ENCODE measurements at places on chromosomes 3 and 15.

GRCh38 chr3:107816107-107816506 lies 274.7 kb downstream of the CD47 start:
- no peak for DNase-seq

GRCh38 chr3:8282541-8283165 lies 219.0 kb upstream of the LMCD1 start:
- DNase-seq = no peak

DNA sequence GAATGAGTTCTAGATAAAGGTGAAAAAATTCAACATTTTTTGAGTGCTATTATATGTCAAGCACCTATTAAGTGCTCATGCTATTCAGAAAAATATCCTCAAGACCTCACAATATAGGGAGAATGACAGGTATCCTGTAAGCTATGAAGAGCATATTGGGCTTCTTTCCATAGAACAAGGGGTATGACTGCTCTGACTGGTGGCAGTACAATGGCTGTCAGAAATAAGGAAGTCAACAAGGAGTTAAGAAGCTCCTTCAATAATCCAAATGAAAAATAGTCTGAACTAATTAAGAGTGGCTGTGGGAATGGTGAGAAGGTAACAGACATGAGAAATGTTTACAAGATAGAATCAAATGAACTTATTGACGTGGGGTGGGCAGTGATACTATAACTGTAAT lies 24.7 kb downstream of the NPTN start:
- no peak for DNase-seq

DNA sequence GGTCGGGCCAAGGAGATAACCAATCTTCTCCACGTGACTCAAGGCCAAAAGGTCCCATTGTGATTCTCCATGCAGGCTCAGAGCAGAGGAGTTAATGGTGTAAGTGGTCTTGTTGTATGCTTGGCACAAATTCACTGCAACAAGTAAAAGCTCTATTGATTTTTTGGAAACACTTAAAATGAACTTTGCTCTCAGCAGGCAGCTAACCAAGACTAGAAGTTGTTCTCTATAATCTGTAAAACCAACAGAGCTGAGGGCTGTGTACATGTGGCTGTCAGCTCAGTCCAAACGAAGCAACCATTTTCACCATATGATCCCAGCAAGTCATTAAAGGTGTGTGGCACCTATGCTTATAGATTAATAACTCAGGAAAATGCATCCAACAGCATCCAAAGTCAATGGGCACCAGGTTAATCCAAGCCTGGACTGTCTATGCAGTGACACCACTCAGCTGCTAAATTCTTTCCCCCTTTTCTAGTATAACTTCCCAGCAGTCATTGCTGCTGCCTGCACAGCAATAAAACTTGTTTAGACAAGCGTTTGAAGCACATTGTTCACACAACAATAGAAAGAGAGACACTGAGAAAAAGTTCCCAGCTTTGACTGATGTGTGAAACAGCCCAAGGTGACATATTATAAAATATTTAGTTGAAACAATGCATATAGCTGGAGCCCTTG lies 603.8 kb upstream of the ADAMTS9 start:
- DNase-seq = no peak

DNA sequence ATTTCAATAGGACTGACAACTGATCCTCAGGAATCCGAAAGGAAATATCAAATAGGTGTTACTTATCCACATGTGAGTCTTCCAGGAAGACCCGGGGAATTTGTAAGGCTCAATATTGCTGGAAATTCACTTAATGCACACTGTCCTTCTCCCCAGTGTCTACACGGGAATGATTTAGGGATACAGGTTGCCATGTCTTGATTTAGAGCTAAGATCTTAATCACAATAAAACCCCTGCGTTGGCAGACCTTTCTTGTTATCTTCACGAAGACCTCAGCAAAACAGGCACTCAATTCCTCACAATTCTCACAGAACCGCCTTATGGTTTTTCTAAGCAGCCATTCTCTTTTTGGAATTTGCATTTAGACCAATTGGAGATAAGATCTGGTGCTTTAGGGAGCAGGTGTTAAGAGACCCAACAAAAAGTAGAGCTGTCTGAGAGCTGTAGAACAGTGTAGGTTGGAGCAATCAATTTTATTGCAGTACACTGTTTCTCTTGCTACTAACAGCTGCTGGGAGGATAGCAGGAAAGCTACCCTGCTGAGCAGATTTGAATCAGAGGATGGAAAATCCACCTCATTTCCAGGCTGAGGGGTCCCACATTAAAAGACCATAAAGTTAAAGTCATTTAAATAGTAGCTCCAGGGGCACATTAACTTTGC lies 925.7 kb downstream of the EPHA3 start:
- no peak for DNase-seq

DNA sequence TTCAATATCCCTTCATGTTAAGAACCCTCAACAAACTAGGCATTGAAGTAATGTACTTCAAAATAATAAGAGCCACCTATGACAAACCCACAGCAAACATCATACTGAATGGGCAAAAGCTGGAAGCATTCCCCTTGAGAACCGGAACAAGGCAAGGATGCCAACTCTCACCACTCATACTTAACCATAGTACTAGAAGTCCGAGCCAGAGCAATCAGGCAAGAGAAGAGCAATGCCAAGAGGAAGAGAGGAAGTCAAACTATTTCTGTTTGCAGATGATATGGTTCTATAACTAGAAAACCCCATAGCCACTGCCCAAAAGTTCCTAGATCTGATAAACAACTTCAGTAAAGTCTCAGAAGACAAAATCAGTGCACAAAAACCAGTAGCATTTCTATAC lies 161.9 kb downstream of the UBE2E2 start:
- no peak for DNase-seq

DNA sequence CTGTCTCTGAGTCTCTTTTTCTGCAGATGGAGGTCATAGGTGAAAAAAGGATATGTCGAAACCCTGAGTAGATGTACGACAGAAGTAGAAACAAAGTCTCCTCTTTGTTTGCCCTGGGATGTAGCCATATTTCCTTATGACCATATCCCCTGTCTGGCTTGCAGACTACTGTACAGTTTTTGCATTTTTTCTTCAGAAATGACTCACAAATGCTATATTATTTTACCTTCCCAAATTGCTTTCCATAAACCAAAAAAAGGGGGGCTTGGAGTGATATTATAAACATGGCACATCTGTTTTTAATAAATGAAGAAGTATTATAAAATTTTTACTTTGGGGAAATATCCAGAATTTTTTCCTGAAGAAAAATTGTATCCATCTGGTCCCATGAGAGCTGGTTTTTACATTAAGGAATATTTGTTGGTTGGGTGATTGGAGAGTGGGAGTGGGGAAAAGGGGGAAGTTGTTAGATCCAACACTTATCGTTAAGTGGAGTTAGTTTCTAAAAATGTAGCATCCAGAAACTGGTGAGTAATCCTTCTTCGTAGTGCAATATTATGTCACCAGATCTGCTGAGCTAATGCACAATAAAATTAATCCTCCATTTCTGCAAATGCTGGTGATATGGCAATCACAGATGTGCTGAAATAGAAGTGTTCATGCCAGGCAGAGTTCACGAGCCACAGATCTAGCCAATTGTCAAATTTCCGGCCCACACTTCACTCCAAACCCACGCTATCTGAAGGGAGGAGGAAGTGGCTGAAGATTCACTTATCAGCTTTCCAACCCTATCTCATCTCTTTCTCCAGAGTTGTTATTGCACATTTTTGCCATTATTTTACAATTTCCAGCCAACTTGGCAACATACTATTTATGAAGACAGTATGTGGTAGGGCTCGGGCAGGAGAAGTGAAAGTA lies 313.6 kb upstream of the ATP11B start:
- DNase-seq = no peak

GRCh38 chr3:118533676-118534075 lies 501.0 kb downstream of the IGSF11 start:
- DNase-seq = no peak

- DNase-seq = no peak
These were observed 333.7 kb downstream of the ROBO2 start for GRCh38 chr3:77373619-77374018.

- DNase-seq = no peak
These were observed 111.3 kb downstream of the ARRDC4 start for GRCh38 chr15:98071786-98072185.

GRCh38 chr3:145981056-145981455 lies 179.9 kb downstream of the PLOD2 start:
- no peak for DNase-seq

- no peak for DNase-seq
These were observed 27.4 kb upstream of the CACNA2D3 start for GRCh38 chr3:54094926-54095325.

DNA sequence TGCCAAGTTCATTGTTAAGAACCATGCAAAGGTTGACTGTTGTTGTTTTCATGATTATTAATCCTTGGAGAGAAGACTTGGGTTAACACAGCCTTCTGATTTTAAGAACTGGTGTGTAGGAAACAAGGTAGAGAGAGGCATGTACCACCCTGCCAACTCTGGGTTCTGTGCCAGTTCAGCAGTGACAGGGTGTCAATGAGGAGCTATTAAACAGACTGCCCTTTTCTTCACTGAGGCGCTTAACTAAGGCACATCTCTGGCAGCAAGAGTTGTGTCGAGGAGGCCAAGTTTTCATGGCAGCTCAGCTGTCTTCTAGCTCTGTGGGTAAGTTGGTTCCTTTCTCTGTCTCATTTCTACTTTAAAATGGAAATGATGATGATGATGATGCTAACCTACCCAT lies 117.6 kb downstream of the FEZF2 start:
- no peak for DNase-seq

DNA sequence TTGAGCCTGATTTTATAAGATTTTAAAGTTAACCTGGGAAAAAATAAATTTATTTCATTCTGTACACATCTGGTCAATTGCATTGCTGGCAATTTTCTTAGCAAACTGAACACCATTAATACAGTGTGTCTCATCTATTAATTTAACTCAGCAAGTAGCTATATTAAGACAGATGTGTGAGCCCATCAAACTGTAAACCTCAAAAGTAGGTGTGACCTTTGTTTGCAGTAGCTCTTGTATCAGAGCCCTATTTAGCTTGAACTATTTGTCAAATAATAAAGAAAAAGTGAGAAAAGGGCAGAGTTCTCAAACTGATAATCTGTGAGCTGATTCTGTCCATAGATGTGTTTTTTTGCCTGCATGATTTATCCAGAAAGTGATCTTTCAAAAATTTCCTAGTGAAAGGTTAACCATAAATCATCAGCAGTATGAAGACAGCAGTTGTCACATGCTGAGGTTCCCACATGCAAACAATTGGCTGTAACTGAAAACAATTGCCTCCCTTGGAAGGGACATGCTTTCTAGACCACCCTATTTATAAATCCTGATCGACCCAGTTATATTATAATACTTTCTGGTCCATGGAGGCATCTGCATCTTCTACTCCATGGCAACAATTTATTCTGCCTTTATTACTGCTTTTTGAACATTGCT lies 646.5 kb downstream of the NSUN3 start:
- DNase-seq = no peak

DNA sequence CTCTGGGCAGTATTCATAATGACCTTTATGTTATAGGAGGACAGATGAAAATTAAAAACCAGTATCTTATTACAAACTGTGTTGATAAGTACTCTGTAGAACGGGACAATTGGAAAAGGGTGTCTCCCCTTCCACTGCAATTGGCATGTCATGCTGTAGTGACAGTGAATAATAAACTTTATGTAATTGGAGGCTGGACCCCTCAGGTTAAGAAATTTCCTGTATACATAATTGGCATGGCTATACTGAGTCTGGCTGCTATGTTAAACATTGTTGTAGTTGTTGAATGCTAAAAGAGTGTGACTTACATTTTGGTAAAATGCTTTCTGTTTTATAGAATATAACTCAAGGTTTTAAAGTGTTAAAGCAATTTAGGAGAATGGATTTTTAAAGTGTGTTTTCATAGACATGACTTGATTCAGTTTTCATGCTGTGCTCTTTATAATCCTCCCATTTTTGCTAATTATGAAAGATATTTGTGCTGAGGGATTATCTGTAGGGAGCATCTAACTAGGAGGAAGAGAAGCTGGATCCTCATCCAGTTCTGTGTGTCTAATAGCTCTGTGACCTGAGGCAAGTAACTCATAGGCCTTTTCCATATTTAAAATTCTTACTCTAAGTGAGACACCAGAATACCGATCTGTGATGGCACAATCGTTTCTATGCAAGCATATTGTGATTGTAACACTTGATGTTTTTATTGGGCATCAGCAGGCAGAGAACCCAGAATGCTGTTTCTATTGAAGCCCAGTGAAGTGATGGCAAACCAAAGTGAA lies 13.0 kb downstream of the KBTBD12 start:
- DNase-seq = no peak

DNA sequence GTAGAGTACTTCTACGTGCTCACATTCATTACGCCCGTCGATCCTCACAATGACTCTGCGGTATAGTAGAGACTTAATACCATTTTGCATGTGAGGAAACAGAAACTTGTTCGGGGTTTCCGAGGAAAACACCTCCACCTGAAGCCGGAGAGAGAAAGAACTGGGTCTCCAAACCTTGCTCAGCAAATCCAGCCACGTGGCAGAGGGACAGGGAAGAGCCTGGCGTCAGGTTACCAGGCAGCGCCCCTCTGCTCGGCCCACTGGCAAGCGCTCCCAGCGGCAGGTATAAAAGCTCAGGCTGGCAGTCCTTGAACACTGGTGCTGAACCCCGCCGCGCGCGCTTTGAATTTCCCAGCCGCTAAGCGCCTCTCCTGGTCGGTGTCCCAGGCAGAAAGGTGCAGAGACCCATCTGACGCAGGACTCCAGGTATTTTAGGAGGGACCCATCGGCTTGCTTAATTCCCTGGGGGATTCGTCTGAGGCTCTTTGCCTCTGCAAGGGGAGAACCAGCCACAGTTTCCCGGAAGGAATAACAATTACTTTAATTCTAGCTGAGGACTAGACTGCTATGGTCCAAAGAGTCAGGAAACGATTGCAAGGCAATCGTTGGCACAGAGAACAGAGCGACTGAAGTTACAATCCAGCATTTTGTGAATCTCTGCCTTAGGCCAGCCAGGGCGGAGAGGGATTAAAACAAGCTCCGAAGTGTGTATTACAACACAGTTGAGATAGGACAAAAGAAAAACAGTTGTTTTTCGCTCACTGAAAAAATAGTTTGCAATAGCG lies at the start of gene C2CD4A:
Gene C2CD4A, plus strand, starts transcription at position 315 of the 785 bp plus-strand sequence. CDS start 637 bp downstream, outside the sequence.
- DNase-seq = no peak

DNA sequence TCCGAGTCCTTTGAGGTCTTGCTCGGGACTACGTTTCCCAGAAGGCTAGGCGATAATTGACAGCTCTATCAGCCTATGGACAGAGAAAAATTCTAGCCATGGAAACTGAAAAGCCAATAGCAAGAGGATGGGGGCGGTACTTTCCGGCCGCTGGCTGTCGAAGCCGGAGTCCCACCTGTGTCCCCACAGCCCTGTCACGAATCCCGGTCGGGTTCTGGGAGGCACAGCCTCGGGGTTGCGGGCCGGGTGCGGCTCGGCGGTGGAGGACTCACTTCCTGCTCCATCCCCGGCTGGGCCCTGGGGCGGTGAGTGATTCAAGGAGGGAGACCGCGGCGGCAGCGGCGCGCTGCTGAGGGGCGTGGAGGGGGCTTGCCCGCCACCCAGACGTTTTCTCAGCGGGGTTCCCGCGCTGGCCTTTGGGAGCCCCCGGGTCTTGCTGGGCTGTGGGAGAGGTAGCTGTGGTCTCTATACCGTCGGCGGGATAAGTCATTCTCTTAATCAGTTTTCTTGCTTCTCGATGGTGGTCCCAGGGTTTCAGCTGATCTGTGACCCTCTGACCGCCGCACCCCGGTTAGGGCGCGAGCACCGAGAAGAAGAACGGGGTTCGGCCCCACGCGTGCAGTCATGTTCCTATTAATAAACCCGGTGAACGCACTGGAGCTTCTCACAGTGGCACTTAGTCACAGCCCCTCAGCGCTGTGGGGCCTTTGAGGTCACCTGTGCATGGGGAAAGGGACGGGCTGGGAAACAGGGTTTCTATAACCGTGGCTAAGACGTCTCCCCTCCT lies at the start of gene ZNF774:
Gene ZNF774, plus strand, starts transcription at position 178 of the 787 bp plus-strand sequence. CDS start 2,377 bp downstream, outside the sequence.
- peak; percentile 97 for DNase-seq

Data from activated CD4-positive, alpha-beta T cell treated with anti-CD3 and anti-CD28 coated beads, Interleukin-2, amount 50 U/mL, for 16 hours (primary cell).